ENCODE measurements at places on chromosomes 2 and 18. TPM values are rescaled to one million over a fixed set of nuclear protein-coding genes. Genes with fewer than 3 reads are reported as not detected.

REG1B gene
- not detected for total RNA-seq

MAP3K19 gene
- total RNA-seq, result not detected

FAM210A gene
- 28.6 TPM for total RNA-seq

RAB6C gene
- not detected for total RNA-seq

AQP12B gene
- not detected for total RNA-seq

CIB4 gene
- total RNA-seq, result not detected
